ENCODE measurements at places on chromosomes 1 and 21.

GRCh38 chr1:152622803-152623202 lies at the start of gene LCE3A:
Gene LCE3A, minus strand, starts transcription at chr1:152623103. Its CDS starts 0 bp downstream, at chr1:152623103.
- DNase-seq = no peak

- DNase-seq = no peak
Measured at GRCh38 chr1:153679337-153680119, 1.0 kb downstream of the NPR1 start.

- DNase-seq = no peak
Measured at GRCh38 chr1:12232221-12232620, 2.4 kb downstream of the VPS13D start.

DNA sequence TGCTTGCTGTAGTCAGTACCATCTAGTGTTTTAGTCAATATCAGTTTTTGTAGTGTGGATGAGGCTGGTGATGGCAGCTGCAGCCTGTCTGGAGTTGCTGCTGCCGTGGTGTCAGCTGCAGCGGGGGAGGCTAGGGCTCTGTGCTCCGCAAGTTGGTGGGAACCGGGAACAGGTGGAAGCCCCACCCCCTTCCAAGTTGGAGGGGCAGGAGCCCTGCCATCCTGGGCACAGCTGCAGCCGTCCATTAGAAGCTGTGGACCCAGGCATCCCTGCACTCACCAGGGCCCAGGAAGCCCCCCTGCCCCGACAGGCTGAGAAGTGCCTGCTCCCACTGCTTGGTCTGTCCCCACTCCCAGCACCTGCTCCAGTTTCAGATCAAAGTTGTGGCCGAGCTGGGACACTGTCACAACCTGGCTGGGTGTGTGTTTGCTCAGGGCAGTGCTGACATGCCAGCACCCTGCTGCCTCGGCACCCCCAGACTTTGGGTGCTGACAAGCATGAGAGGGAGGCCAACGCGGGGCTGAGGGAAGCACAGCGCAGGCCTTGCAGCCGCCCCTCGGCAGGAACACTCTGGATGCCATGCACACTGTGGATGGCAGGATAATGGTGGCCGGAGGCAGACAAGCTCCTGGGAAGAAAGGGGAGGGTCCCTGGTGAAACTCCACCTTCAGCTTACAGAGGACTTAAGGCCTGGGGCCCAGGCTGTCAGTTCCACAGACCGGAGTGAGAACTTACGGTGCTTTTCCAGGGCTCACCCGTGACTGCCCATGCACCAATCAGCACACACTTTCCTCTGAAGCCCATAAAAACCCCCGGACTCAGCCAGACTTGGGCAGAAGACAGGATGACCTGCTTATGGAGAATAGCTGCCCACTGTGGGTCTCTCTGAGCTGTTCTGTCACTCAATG lies 86.9 kb downstream of the ADARB1 start:
- DNase-seq = no peak

DNA sequence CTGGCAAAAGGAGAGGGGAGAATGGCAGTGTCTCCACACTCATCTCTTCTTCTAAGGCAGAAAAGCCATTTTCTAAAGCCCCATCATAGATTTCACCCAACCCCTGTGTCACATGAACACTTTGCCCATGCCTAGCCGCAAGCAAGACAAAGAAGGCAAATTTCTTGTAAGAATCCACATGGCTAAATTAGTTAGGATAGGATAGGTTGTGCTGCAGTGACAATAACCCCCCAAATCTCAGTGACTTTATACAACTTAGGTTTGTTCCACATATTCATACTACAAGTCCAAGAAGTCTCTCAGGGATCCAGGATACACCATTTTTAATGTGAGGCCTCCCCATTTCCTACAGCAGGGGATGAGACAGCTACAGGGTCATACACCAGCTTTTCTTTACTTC lies 40.8 kb downstream of the MIS18A start:
- no peak for DNase-seq

GRCh38 chr1:194069168-194069830 lies 882.9 kb upstream of the B3GALT2 start:
- DNase-seq = no peak

Measured in fibroblast of skin of back (primary cell).